ENCODE measurements at places on chromosomes 1 and 21.
A peak's percentile ranks its signal among the peaks of the same experiment; 100 is the strongest.

DNA sequence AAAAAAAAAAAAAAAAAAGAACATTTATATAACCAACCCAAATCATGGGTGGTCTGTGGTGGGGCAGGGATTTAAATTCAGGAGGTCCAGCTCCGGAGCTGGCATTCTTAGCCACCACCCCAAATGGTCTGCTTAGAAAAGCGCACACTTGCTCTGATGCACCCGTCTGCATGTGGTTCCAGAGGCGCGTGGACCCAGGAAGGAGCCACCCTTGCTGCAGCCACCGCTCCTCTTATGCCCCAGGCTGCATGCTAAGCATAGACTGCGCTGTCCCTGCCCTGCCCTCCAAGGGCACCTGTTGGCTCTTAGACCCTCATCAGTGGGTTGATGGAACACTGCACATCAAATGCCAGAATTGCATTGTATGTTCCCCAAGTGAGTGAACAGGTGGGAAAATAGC lies 41.4 kb downstream of the ATP5PO start:
- no peak for DNase-seq

- DNase-seq: no peak
Observed at GRCh38 chr1:19213580-19213979, 3.5 kb upstream of the UBR4 start.

DNA sequence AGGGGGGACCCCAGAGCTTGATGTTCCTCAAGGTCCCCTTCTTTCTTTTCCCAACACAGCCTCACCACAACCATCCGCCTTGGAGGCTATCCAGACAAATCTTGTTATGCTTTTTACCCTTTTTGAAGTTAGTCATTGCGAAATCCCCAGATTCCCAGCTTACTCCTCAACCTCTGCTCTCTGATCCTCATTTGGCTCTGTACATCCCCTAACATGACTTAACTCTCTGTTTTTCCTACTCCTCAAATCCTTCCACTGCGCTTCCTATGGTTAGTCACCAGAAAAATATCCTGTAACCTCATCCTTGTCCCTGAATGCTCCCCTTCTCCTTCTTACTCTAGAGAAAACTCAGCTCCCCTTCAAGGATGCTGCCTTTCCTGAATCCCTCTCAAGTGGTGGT lies 189.1 kb upstream of the POU3F1 start:
- DNase-seq: no peak

DNA sequence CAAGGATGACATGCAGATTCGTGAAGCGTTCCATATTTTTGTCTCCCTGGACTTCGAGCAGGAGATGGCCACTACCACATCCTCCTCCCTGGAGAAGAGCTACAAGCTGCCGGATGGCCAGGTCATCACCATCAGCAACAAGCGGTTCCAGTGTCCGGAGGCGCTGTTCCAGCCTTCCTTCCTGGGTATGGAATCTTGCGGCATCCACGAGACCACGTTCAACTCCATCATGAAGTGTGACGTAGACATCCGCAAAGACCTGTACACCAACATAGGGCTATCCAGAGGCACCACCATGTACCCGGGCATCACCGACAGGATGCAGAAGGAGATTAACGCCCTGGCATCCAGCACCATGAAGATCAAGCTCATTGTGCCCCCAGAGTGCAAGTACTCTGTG lies 3.3 kb downstream of the TMEM222 start:
- no peak for DNase-seq

DNA sequence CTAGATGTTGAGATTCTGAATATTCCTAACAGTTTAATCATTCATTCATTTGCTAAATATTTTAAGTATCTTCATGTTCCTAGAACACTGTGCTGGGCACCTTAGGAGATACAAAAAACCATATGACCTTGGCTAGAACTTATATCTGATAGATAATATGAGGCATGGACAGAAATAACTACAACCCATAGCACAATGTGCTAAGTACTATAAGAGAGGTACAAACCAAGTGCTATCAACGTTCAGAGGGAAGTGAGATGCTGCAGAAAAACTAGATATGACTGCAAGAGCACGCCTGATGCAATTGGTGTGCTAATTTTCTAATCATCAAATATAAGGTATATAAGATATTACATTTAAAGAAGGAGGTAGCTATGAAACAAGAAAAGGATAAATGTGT lies 10.7 kb downstream of the NMNAT2 start:
- DNase-seq: no peak

DNA sequence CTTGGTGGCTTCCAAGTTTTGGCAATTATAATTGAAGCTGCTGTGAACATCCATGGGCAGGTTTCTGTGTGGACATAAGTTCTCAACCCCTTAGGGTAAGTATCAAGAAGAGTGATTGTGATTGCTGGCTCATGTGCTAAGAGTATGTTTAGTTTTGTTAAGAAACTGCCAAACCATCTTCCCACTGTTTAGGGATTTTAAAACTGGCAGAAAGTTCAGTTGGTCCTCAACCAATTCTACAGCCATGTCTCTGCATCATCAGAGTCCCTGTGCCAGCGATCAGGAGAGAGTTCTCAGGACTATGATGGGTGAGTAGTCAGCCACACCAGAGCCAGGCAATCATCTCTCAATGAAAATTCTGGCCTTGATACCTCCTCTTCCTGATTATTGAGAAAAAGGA lies 193.8 kb downstream of the ZC3H11B start:
- no peak for DNase-seq

- no peak for DNase-seq
Observed at GRCh38 chr1:110728388-110729001, 53.8 kb upstream of the KCNA3 start.

DNA sequence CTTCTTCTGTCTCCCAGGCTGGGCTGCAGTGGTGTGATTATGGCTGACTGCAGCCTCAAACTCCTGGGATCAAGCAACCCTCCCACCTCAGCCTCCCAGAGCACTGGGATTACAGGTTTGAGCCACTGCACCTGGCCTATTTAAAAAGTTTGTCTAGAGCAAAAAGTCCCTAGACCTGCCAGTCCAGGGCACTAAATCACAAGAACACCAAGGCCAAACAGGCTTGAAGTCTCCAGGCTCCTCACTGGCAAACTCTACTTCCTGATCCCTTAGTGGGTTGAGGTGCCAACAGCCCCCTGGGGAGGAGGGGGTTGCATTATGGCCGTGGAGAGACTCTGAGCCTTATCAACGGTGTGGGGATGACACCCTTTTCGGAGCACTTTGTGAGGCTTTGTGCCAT lies 76.0 kb downstream of the CLIC6 start:
- no peak for DNase-seq

GRCh38 chr1:209607102-209607794 lies 23.7 kb downstream of the CAMK1G start:
- no peak for DNase-seq

DNA sequence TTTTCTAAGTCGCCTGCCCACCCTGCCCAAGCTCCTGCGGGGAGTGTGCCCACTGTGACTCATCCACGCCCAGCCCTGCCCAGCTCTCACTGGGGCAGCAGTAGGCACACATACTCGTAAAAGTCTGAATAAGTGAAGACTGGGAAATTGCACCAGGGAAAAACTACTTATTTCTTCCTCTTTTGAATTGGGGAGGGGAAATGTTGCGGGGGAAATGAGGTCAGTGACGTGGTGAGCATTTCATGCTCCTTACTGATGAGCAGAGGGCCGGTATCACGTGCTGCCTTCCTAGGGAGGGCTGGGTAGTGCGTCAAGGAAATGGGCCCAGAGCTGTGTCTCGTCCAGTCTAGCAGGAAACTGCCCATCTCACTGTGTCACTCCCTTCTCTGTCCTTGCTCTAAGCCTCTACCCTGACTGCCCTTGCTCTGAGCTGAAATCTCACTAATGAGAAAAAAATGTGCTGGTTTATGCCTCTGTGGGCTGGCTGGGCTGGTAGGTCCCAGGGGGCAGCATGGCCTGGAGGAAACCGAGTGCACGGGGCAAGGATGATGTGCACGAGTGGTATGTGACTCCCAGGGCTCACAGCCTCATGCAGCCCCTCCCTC lies 13.5 kb upstream of the TNFRSF1B start:
- no peak for DNase-seq

- no peak for DNase-seq
Observed at GRCh38 chr1:15075817-15076216, 77.7 kb upstream of the TMEM51 start.

DNA sequence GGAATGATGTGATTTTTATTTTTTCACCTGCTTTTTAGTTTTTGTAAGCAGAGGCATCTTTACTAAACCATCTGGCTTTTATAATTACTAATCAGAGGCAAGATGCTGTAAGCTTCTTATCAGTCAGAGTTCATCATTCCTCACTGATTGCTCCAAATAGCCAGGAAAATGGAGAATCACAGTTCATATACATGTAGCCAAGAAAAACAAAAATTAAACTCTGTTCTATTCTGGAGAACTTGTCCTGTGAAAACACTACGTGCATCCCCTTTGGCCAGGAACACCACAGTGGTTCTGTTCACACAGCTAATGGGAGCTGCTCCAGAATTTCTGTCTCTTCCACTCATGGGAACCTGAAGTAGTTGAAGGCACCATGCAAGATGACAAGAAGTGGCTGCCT lies 725.5 kb upstream of the CHRM3 start:
- DNase-seq: no peak

GRCh38 chr1:11395616-11396015 lies 83.3 kb upstream of the DISP3 start:
- no peak for DNase-seq

DNA sequence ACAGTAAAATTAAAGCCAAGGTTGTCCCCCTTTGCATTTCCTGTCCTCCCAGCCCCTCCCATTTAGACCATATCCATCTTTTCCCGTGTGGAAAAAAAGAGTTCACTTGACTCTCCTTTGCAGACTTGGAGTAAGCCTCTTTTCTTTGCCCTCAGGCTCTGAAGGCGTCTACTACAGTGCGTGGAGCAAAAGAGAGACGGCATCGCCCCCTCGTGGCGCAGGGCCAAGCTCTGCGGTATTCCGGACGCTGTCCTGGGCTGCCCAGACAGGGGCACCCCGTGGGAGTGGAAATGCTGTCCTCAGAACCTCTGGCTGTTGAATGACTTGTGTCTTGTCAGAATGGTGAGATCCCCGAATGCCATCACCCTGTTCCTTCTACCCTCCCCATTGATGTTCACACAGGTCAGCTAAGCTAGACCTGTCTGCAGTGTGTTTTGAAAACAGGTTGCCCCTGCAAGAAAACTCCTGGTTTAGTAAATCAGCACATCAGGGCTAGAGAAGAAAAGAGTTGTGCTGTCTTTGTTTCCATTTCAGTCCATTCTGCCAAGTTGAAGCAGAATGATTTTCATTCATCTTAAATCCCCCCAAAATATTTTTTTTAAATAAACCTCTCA lies 12.3 kb upstream of the GJA8 start:
- DNase-seq: peak; percentile 45

GRCh38 chr1:22710701-22711049 lies at the start of gene EPHB2:
EPHB2 (plus strand) TSS chr1:22710839; CDS start chr1:22710983, 144 bp downstream.
- DNase-seq: no peak

DNA sequence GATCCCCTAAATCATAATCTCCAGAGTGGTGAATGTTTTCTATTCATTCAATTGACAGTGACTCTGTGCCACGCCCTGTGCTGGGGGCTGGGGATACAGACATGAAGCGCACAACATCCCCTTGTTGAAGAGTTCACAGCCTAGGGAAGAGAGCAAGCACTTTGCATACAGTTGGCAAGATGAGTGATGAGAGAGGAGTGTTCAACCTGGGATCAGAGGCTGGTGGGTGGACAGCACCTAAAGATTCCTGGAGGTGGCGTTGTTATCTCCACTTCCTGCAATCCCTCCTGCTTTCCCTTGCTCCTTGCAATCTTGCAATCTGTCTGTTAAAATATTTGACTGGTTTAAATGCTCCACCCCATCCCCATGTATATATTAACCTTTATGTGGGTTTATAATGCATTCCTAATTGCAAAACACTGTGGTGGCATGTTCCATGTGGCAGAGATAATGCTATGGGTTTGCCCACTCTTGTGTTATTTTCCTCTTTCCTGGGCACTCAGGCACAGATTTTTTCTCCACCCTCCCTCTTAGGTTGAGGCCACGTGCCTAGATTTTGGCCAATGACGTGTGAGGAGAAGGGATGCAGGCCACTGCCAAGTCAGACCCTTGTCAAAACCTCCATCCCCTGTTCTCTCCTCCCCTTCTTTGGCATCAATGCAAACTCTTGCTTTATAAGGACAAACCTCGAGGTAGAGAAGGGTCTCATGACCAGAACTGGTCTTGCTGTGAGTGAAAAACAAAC lies 36.2 kb upstream of the GADD45A start:
- no peak for DNase-seq

DNA sequence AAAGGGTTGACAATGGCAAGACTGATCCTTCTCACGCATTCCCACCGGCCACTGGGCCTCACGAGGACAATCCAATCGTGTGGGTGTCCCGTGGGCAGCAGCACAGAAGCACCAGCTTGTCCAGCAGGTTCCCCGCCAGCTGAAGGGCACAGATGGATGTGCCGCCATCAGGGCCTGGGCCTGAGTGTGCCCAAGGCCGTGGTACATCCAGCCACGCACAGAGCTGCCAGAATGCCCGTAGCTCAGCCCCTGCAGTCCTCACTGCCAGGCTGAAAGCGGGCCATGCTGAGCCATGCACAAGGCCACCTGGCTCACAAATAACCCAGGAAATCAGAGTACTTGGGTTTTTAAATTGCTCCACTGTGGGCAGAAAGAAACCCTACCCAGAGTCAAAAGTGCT lies 7.0 kb downstream of the NPHP4 start:
- DNase-seq: no peak

- no peak for DNase-seq
Observed at GRCh38 chr21:35216996-35217395, 167.9 kb upstream of the RUNX1 start.

GRCh38 chr1:20302108-20302471 lies 11.4 kb downstream of the VWA5B1 start:
- DNase-seq: no peak

GRCh38 chr1:234967121-234967520 lies 161.5 kb downstream of the TOMM20 start:
- DNase-seq: no peak

GRCh38 chr1:53543778-53544695 lies 84.8 kb downstream of the DMRTB1 start:
- DNase-seq: no peak

DNA sequence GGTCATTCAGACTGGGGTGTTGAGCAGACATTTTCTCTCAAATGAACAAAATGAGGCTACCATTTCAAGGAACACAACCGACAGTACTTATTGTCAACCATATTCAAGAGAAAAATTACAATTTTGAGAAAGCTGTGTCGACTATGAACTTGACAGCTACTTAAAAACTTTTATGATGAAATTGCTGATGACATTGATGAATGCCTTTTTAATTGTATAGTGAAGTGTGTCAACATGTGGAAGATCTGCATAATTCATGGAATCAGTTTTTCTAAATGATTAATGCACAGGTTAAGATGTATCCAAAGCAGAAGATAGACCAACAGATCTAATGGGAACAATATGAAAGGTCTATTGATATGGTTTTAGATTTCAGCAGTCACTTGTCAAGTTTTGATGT lies 34.6 kb upstream of the DARS2 start:
- no peak for DNase-seq

GRCh38 chr1:113677250-113678158 lies 81.8 kb downstream of the PHTF1 start:
- no peak for DNase-seq

DNA sequence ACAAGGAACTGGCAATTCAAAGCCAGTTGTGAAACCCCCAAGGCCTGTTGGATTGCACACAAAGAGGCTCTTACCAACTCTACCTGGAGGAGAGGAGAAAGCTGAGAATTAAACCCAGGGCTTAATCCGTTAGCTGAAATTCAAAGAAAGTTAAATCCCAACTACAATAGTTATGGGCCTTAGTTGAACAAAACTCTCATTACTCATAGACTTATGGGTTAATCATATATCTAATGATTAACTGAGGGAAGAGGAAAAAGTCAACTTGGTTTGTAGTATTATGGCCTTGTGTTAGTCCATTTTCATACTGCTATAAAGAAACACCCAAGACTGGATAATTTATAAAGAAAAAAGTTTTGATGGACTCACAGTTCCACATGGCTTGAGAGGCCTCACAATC lies 838.2 kb upstream of the ADGRL2 start:
- DNase-seq: no peak

All from glomerular endothelial cell (primary cell).